HCEC 1CT (cell line): ENCODE measurements at places on chromosomes 11 and 22.
A peak's percentile ranks its signal among the peaks of the same experiment; 100 is the strongest.

DNA sequence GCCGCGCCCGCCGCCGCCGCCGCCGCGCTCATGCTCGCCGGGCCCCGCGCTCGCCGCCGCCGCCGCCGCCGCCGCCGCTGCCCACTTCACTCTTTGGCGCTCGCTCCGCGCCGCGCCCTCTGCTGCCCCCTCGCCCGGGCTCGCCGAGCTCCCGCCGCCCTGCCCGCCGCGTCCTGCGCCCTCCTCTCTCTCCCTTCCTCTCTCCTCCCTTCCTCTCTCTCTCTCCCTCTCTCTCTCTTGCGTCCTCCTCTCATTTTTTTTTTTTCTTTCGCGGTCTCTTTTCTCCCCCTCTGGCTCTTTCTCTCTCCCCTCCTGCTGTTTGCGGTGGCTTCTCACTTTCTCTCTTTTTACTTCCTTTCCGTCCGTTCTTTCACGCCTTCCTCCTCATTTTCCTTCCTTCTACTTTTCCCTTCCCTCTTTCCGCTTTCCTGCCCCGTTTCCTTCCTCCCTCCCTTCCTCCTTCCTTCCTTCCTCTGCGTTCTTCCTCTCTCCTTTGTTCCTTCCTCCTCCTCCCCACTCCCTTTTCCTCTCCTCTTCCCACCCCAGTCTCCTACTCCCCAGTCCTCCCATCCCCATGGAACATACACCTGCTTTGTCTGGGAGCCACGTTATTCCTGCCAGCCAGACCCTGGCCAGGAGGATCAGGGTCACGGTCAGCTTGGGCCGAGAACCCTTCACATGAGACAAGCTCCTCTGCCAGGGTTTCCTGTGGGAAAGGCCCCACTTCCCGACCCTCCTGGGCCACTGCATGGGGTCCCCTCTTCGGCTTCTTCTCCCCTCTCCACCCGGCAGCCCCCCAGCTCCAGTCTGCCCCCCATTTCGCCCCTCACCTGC, 19.3 kb upstream of the SHISAL1 start:
- no peak for DNase-seq

GRCh38 chr11:35933320-35933871, 10.5 kb upstream of the LDLRAD3 start:
- no peak for DNase-seq

DNA sequence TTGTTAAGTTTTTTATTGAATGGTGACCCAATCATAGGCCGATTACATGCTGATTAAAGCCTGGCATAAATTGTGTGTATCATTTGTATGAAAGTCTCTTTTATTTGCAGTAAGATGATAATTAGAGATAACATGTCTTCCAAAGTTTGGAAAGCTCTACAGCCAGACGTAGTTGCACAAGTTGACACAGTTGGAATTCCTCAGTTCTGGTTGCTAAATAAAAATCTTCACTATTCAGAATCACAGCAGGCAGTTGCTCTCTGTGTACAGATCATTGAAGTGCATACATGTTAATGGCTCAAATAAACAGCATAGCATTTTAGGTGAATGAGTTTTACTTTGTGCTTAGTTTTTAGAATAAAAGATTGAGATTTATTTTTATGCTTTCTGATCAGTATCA, 69.5 kb downstream of the ARHGAP42 start:
- DNase-seq = no peak

GRCh38 chr22:37623075-37624016, 14.7 kb downstream of the GGA1 start:
- DNase-seq = no peak

- no peak for DNase-seq
These were observed 162.5 kb downstream of the COMMD9 start for GRCh38 chr11:36126678-36127077.

DNA sequence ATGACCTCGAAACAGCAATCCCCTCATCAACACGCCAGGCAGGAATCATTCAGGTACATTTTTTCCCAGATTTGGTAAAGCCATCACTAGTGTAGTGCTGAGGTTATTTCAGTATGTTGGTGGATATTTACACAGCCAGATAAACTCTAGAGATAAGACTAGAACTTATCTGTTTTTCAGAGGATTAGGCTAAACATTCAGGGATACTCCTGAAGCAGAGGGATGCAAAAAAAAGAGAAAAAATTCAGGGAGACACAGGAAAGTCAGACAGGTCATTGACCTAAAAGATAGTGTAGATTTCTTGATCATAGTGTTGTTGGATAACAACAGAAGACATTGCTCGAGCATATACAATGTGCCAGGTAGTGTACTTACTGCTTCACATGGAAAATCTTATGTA, 93.2 kb downstream of the ATM start:
- no peak for DNase-seq

- no peak for DNase-seq
These were observed 4.0 kb upstream of the SCN4B start for GRCh38 chr11:118156531-118157185.

DNA sequence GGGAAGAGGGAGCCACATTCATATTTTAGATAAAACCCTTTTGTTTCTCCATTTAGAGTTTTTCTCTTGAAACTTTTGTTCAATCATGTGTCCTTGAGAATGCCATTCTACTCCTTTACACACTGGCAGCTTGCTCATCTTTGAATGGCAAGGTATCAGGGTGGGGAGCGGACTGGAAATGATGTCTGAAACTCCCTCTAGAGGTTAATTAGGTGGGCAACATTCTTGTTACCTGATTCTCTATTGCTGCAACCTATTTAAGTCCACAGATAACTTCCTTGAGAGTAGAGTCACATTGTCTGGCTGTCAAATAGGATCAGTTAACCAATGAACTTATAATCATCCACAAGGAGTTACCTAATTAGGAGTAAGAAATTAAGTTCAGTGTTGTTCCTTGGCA, 533.6 kb upstream of the API5 start:
- no peak for DNase-seq

DNA sequence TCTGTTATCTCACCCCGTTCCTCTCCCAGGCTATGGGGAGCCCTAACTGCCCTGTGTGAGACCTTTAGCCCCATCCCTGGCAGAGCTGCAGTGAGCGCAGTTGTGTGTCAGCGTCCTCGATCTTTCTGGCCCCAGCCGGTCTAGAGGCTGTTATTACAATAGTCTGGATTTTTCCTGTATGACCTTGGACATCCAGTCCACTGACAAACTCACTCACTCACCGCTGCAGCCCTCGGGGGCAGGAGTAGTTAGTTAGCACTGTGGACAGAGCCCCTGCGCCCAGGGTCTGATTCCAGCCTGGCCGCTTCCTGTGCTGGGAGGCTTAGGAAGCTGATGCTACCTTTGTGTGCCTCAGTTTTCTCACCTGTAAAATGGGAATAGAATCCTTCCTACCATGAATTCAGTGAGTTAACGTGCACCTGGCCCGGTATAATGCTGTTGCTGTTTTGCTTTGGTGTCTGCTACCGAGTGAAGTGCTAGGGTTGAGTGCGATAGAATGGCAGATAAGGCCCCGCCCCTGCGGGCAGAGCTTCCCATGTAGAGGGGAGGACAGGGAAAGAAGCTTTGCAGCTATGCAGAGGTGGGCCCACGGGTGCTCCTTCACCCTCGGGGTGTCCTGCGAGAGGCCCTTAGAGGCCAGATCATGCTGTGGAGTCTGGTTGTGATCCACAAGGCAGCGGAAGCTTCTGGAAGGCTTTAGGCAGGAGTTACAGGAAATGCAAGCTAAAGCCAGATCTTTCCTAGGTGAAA, 3.0 kb downstream of the LRP5 start:
- peak; percentile 14 for DNase-seq

GRCh38 chr11:72629266-72629665, 45.0 kb downstream of the PDE2A start:
- no peak for DNase-seq

- no peak for DNase-seq
These were observed 24.7 kb downstream of the CPT1A start for GRCh38 chr11:68816917-68817419.

GRCh38 chr11:130738611-130739010, 177.7 kb downstream of the SNX19 start:
- no peak for DNase-seq
